Gastrocnemius medialis (tissue), 4 donors: ENCODE measurements at places on chromosomes 5 and 9.

DNA sequence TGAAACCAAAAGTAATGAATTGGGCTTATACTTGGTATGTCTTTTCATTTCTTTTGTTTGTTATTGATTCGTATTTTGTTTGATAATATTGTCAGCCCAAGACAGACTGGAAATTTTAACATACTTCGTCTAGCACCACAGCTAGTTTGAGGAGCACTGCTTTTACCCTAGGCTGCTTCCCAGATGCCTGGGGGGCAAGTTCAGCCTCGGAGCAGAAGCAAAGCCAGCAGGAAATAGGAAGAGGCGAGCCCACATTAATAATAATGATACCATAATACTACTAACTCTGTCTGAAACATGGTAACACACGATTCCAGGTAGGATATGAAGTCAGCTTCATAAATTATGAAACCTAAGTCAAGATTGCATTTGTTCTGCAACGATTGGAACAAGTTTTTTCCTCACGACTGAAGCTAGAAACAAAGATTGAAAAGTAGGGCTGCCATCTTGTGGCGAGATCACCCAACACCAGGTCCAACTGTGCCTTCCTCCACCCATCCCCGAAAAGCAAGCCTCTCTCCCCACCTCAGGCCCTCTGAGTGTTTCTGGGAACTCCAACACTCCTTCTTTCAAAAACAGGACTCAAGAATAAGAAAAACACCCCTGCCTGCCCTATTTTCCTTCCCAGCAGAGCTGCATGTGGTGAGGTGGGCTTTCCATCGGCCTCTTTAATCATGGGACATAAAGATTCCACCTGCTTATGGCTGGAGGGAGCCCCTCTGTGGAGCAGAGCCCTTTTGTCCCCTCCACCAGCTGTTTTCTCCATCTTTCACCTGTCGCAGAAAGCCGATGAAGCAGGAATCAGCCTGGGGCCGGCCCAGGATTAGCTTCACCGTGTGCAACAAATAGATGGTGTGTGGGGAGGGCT, 236.4 kb downstream of the CAAP1 start:
- DNase-seq, result no peak

- no peak for DNase-seq
These were observed 11.8 kb downstream of the TMEM161B start for GRCh38 chr5:88256872-88257271.

GRCh38 chr5:159189310-159189709, 20.0 kb downstream of the RNF145 start:
- no peak for DNase-seq

DNA sequence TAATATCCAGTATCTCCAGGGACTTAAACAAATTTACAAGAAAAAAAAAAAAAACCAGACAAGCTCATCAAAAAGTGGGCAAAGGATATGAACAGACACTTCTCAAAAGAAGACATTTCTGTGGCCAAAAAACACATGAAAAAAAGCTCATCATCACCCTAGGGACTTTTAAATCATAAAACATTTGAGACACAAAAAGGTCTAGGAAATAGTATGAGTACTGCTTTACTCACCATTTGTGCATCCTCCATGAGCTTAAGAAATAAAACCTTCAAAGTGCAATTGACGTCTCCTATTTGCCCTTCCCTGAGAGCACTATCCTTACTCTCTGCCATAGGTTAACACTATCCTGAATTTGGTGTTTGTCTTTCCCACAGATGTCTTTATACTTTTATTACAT, 193.7 kb upstream of the NREP start:
- DNase-seq, result no peak

- DNase-seq, result no peak
These were observed 204.4 kb upstream of the IER5L start for GRCh38 chr9:129382281-129383018.

GRCh38 chr9:33202552-33203201, 35.5 kb upstream of the B4GALT1 start:
- DNase-seq, result peak; percentile 41

- DNase-seq, result peak; percentile 73
These were observed 6.1 kb upstream of the PRR16 start for GRCh38 chr5:120457839-120458507.

DNA sequence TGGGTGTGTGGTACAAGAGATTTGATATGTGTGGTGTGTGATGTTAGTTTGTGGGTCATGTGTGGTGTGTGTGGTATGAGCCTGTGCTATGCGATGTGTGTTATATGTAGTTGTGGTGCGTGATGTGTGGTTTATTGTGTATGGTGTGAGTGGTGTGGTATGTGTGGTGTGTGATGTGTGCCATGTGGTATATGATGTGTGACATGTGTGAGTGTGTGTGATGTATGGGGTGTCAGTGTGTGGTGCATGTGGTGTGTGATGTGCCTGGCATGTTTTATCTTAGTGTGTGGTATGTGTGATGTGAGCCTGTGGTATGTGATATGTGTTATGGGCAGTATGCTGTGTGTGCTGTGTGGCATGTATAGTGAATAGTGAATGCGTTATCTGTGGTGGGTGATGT, 273.0 kb upstream of the IRX1 start:
- DNase-seq, result no peak

DNA sequence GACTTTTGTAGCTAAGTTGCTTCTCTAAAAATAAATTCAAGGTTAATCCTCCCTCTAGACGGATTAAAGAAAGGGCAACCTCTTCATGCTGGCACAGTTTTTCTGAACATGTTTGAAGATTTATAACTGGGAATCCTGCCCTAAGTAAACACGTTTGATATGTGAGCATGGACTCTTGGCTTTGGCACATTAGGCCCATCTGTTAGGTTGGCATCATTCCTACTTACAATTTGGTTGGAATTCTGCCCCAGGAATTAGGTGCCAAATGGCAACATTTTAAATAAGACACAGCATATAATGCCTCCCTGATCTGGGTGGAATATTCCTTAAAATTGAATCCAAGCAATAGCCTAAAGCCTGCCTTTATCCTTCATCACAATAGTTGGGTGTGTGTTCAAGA, 372.3 kb upstream of the CDH18 start:
- DNase-seq, result no peak

- no peak for DNase-seq
These were observed 72.1 kb upstream of the XPA start for GRCh38 chr9:97769208-97769607.

GRCh38 chr5:174694611-174695010, 29.8 kb upstream of the MSX2 start:
- DNase-seq, result no peak

- DNase-seq, result no peak
These were observed 38.8 kb upstream of the BOD1 start for GRCh38 chr5:173655196-173655797.

- no peak for DNase-seq
These were observed 241.8 kb upstream of the MSX2 start for GRCh38 chr5:174482607-174483024.

DNA sequence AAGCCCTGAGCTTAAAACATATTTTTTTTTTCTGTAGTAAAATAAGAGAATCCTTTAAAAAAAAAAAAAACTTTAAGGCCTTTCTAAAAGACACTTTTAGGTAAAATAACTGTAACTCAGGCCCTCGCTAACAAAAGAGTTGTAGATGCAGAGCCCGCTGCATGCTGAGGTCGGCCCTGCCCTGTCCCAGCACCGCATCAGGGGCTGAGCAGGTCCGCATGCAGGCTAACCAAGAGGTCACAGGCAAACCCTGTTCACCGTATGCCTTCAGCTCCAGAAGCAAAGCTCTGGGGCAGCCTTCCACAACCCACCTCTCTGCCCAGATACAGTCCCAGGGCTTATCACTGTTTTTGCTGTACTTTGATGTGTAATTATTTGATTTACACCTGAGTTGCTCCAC, 216.1 kb downstream of the GNA14 start:
- DNase-seq, result no peak

DNA sequence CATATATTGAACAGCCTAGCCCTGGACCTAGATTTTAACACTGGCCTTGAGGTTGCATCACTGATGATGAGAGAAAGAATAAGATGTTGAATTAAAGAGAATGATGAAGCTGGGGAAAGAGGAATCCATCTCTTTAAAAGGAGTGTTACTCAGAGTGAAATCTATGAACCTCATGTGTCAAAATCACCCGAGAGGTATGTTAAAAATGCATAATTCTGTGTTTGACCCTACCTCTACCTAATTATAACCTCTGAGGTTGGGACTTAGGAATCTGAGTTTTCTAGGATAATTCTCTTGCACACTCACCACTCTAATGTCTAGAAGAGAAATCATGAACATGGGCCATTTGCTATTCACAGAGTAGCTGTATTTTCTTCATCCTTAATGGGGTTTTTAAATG, 479.4 kb downstream of the ENC1 start:
- no peak for DNase-seq

GRCh38 chr5:132268769-132269551, 11.5 kb downstream of the PDLIM4 start:
- no peak for DNase-seq

GRCh38 chr5:150464554-150465012, 15.0 kb upstream of the RPS14 start:
- DNase-seq, result no peak

- no peak for DNase-seq
These were observed 173.5 kb upstream of the NREP start for GRCh38 chr5:111930449-111930848.

DNA sequence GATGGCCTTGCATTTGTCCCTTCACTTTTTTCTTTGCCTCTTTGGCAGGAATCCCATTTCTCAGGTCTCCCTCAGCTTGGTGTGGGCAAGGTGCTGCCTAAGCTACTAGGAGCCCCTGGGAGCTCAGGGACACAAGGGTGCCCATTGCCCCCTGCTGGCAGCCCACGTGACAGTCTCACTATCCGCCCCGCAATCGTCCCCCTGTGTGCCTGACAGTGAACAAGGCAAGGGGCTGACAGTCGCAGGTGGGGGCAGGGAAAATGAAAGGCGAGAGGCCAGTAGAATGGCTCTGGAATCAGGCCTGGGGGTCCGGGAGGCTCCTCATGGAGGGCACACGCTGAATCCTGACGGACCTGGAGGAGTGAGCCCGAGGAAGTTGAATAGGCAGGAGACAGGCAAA, 2.0 kb upstream of the PCDH12 start:
- no peak for DNase-seq

DNA sequence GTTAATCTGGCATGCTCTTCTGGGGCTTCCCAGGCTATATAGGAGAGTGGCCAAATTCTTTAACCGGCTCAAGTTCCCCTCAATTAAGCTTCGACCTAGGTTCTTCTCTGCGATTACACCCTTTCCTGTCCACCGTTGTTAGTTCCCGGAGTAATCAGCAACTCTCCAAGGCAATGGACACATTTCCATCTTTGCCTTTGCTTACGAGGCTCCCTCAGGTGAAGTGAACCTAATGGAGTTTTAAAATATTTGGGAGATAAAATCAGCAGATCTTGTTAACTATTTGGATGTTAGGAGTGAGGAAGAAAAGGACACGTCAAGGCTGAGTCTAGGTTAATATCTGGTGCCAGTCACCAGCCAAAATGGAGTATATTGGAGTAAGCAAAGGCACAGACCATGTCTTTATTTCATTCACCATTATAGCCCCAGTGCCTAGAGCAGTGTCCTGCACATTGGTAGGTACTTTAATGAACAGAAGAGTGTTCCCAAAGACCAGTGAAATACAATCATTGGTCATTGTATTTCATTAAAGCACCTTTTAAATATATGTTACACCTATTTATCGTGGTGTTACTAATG, 515 bp downstream of the UTP15 start:
- DNase-seq, result no peak

DNA sequence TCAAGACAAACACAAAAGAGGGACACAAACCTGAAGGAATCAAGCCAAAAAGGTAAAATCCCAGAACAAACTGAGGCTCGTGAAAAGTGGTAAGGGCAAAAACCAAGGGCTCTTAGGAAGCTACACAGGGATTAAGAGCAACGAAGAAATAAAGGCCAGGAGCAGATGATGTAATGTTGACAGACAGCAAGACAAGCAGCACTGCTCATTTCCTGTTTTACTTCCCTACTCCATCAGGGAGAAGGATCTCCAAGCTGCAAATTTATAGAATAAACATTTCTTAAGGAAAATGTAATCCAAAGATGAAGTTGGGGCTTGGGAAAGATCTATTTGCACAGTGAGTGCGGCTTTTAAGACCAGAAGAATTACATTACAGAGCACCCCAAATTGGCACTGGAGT, 182.3 kb upstream of the MAP1B start:
- DNase-seq, result no peak

- no peak for DNase-seq
These were observed 90.8 kb downstream of the HACD4 start for GRCh38 chr9:20940447-20941173.

- DNase-seq, result no peak
These were observed 27.7 kb downstream of the PPP3R2 start for GRCh38 chr9:101566904-101567724.

- peak; percentile 61 for DNase-seq
These were observed 347.0 kb upstream of the SLC30A5 start for GRCh38 chr5:68746643-68747420.

GRCh38 chr5:38650946-38651345, 94.5 kb upstream of the LIFR start:
- DNase-seq, result no peak

DNA sequence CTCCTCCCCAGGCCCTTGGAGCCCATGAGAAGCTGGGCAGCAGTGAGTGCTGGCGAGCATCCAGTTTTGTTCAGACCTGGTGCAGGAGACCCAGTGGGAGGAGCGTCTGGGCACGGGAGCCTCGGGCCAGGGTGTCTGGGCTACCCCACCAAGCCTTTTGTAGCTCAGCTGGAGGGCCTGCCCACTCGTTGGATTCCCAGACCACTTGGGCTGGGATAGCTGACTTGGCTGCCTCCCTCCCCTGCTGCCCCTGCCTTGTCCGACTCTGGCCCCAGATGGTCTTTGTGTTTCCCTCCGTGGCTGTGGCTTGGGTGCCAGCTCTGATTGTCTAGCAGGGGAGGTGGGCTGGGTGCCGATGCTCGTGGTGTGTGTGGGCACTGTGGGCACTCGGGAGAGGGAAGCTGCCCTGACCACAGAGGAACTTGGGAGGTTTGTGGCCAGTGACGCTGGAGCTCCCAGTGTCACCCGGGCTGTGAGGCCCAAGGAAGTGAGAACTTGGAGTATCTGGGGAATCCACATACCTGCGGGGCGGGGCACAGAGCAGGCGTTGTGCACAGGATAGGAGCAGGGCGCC, 47.3 kb downstream of the WNK2 start:
- DNase-seq, result no peak

DNA sequence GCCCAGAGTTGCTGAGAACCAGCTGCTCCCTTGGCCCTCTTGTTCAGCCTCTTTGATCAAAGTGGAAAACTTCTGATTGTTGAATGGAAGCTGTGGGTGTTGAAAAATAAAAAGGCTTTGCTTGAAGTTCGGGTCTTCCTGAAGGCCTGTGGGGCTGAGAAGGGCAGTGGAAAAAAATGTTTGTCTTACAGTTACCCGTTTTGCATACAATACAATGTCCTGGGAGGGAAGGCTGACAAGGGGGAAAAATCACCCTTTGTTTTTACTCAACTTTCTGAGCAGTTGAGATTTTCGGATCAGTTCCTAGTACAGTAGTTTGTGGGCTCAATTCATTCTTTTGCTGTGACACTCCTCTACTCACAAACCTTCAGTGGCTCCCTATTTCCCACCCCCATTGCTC, 2.1 kb upstream of the TNFSF8 start:
- no peak for DNase-seq

DNA sequence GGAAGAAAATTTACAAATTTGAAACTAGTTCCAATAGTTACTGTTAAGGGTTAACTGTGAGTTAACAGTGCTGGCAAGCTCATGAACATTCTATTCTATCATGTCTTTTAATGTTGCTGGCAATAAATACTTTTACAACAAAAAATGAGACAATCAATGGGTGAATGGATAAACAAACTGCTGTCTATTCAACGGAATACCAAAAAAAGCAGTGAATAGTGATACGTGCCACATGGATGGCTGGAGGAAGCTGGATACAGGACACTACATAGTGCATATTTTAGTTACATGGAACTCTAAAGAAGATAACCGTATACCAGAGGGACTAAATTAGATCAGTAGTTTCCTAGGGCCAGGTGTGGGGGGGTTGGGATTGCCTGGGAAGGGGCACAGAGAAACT, 155.8 kb upstream of the RETREG1 start:
- DNase-seq, result no peak
